ENCODE measurements at places on chromosomes 3 and 15.

DNA sequence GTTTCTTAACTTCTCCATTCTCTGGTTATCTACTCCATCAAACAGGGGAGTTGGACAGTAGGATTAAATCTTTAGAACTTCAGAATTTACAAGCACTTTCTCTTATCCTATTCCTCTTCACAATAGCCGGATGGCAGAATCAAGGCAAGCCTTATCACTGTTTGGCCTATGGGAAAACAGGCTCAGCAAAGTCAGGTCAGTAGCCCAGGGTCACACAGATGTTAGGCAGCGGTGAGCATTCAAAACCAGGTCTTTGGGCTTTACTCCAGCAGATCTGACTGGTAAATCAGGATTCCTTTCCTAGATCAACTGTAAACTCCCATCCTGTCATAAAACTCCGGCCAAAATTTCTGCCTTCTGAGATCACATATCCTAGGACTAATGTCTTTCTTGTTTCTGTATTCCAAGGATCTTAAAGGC, 258.4 kb downstream of the OPA1 start:
- no peak for DNase-seq

GRCh38 chr3:159731254-159731653, 257.4 kb upstream of the IL12A start:
- no peak for DNase-seq

- DNase-seq = no peak
Measured at GRCh38 chr3:190097025-190097424, 23.7 kb downstream of the P3H2 start.

GRCh38 chr3:154285221-154285620, 39.1 kb downstream of the DHX36 start:
- DNase-seq = no peak

DNA sequence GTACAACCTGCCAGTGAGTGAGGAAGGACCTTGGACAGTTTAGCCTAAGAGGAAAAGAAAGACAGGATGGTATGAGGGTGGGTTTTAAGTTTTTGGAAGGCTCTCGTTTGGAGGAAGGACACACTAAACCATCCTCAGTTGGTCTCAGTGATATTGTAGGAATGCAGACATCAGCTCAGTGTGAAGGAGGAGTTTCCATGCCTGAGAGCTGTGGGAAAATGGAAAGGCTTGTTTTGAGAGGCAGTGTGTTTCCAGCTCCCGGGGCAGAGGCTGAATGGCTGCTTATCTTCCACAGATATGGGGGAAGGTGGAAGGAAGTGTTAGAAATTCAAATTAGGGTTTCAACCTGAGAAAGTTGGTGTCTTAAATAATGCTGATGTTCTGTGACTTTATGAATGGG, 89.6 kb upstream of the MYZAP start:
- DNase-seq = no peak

DNA sequence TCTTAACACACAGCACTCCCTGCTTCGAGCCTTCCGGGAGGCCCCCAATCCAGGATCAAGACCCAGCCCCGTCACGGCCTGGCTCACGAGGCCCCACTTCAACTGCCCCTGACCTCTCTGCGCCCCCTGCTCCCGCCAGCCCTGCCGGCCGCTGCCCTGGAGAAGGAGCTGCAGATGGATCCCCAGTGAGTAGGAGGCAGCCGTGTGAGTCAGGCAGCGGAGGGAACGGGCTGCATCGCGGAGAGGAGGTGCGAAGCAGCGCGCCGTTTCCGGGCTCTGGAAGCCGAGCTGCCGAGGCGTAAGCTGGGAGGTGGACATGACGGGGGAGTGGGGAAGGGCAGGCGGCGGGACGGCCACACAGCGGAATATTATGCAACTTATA, 133.4 kb downstream of the TPRA1 start:
- DNase-seq = peak; percentile 11

- DNase-seq = peak; percentile 7
Measured at GRCh38 chr3:160061525-160061924, 72.9 kb downstream of the IL12A start.

DNA sequence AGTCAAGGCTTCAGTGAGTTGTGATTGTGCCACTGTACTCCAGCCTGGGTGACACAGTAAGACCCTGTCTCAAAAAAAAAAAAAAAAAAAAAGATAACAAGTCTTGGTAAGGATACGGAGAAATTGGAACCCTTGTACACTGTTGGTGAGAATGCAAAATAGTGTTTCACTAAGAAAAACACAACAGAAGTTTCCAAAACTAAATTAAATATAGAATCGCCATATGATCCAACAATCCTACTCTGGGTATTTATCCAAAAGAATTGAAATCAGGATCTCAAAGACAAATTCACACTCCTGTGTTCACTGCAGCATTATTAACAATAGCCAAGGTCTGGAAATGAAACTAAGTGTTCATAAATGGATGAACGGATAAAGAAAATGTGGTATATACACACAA, 149.4 kb downstream of the ERC2 start:
- DNase-seq = no peak

DNA sequence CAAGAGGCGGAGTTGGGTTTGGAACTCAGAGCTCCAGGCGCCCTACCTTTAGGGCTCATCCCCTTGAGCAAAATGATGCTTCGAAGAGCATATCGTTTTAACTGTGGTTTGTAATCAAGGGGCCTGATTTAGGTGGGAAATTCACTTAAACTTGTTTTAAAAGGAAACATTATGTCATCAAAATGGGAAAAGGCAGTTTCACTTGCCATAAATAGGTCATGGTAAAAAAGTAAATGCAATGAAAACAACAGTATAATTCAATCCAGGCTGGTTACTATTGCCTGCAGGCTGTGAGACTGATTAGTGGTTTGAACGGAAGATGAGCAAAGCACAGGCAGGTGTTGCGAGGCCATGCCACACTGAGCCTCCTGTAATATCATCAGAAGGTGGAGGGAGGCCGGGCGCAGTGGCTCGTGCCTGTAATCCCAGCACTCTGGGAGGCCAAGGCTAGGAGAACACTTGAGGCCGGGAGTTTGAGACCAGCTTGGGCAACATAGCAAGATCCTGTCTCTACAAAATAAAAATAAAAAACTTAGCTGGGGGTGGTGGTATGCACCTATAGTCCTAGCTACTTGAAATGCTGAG, 2.1 kb downstream of the HDAC11 start:
- DNase-seq = no peak

DNA sequence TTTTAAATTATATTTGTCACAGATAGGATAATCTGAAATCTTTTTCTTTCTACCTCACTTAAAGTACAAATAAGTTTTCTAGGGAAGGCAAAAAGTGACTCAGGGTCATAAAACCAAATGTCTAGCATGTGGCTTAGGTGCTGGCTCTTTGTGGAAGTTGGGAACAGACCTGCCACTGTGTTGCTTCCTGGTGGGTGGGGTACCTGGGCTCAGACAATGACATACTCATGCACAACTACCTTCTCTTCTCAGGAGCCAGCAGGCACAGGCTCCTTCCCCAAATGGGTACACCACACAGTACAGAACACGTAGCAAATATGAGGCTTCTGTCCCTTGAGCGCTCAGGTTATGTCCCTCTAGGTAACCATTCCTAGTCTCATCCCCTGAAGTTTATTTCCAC, 40.1 kb upstream of the MUC13 start:
- DNase-seq = no peak

- no peak for DNase-seq
Measured at GRCh38 chr15:25734680-25735355, 128.3 kb downstream of the ATP10A start.

GRCh38 chr3:13141183-13141582, 68.0 kb upstream of the IQSEC1 start:
- no peak for DNase-seq

DNA sequence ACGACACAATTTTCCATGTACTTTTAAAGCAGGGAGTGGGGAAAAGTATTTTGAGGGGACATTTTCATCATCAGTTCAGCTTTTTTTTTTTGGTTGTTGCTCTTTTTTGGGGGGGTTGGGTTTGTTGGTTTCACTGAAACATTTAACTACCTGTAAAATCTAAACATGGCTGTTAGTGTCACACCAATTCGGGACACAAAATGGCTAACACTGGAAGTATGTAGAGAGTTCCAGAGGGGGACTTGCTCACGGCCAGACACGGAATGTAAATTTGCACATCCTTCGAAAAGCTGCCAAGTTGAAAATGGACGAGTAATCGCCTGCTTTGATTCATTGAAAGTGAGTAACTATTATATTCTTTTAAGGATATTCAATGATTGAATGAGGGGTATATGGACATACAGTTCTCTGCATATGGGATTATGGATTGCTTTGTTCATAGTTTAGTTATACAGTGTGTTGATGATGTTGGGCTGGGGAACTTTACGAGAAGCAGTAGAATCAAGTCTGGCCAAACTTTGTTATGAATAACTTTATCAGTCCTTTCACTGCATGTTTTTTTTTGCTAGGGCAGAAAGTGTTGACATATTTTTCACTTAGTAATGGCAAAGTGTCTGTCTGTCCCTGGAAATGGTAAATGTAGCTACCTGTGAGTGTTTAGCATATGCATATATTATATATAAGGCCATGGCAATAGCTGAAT, 31.5 kb downstream of the MBNL1 start:
- DNase-seq = no peak

GRCh38 chr15:68307131-68307928, 29.8 kb downstream of the FEM1B start:
- DNase-seq = no peak

- DNase-seq = no peak
Measured at GRCh38 chr15:87986776-87987175, 269.8 kb downstream of the NTRK3 start.

GRCh38 chr3:169710619-169711018, 47.1 kb upstream of the MECOM start:
- DNase-seq = no peak

DNA sequence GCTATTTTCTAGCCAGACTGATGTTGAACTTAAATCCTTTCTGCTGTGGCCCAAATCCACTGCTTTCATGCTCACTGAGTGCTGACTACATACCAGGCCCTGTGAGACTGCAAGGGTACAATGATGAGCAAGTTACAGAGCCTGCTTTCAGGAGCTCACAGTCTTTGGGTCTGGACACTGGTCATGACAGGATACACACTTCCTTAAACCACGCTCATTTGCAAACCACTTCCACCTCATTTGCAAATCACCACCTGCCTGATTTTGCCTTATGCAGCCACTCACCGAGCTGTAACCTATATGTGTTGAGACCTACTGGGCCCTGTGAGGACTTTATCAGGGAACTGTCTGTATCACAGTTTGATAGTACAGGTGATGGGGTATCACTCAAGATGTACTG, 50.2 kb upstream of the LRRC58 start:
- no peak for DNase-seq

DNA sequence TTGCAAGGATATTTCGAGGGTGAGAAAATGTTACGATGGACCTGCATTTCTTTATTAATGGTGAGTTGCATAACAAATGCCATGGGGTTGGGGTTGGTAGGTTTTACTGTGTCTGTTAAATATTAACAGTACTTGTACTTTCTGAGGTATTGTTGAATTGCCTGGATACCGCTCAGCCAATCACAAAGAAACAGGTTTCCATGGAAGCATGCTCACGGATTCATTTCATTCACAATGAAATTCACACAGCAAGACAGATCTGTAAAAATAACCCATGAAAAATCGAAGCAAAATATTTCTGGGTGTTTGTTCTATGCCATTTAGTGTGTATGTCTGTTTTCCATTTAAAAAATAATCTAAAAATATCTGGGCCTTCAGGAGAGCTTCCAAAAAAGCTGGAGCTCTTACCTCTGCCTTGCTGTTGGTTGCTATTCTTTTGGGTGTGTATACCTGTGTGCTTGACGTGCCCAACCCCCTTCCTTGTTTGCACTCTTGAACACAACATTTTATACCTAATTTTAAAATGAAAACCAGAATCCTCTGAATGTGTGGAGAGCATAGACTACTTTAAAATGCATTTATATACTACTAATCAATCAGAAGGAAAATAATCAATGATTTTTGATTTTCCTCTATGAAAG, 479.8 kb upstream of the TBL1XR1 start:
- DNase-seq = no peak

DNA sequence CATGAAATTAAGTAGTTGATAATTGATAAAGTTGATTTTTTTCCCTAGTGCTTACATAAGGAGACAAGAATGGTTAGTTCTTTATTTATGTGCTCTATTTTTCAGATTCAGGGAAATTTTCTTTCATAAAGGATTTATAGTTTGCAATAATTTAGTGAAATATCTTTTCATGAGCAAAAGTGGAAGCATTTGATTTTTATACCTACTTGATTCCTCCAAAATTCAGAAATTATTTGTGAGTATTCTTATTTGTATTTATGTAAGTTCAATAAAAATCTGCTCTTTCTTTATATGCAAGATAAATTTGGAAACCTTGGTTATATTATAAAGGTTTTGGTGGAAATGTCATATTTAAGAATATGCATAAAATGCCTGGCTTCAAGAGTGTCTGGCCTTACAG, 14.7 kb upstream of the SLCO2A1 start:
- DNase-seq = no peak

GRCh38 chr3:35817216-35817615, 177.9 kb downstream of the ARPP21 start:
- DNase-seq = no peak

- no peak for DNase-seq
Measured at GRCh38 chr3:112583105-112583504, 21.3 kb downstream of the SLC35A5 start.

- DNase-seq = peak; percentile 79
Measured at GRCh38 chr15:69976366-69976994, 121.2 kb downstream of the TLE3 start.

GRCh38 chr15:31317421-31318327, 9.0 kb upstream of the KLF13 start:
- no peak for DNase-seq

DNA sequence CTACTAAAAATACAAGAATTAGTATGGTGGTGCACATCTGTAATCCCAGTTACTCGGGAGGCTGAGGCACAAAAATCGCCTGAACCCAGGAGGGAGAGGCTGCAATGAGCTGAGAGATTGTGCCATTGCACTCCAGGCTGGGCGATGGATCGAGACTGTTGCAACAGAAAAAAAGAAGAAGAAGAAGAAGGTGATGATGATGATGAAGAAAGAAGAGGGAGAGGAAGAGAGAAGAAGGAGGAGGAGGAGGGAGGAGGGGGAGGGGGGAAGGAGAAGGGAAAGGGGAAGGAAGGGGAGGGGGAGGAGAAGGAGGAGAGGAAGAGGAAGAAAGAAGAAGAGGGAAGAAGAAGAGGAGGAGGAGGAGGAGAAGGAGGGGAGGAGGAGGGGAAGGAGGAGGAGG, 33.2 kb upstream of the ZNF710 start:
- DNase-seq = no peak

GRCh38 chr3:65785065-65785645, 253.6 kb downstream of the MAGI1 start:
- peak; percentile 41 for DNase-seq

DNA sequence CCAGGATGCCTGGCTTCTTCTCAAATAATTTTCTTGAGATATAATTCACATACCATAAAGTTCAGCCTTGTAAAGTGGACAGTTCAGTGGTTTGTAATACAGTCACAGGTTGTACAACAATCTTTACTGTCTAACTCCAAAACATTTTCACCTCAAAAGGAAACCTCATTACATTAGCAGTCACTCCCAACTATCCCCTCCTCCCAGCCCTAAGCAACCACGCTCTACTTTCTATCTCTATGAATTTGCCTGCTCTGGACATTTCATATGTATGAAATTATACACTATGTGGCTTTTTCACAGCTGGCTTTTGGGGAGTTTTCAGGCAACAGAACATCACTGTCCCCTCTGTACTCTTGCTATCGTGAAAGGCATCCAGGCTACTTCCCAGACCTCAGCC, 17.5 kb downstream of the TGM5 start:
- no peak for DNase-seq

GRCh38 chr15:93497291-93497690, 408.3 kb upstream of the RGMA start:
- no peak for DNase-seq

Data from activated CD4-positive, alpha-beta T cell treated with anti-CD3 and anti-CD28 coated beads, Interleukin-2, Interleukin-6, amounts not matched to agents 100 ng/mL and 50 ng/mL, durations not matched to agents 16 hours and 8 hours (primary cell).